ENCODE measurements at places on chromosomes 7 and 10. TPM values are rescaled to one million over a fixed set of nuclear protein-coding genes. Genes with fewer than 3 reads are reported as not detected.

HMX3 gene
- 0.83 TPM for total RNA-seq

CLDN4 gene
- total RNA-seq: not detected

CC2D2B gene
- total RNA-seq: 1.5 TPM

PMS2 gene
- total RNA-seq: 7.7 TPM

FGF8 gene
- total RNA-seq: not detected

FOXP2 gene
- 150 TPM for total RNA-seq

COA1 gene
- 42.6 TPM for total RNA-seq

ODAD2 gene
- 2.1 TPM for total RNA-seq

CRTAC1 gene
- total RNA-seq: 1.5 TPM

EPO gene
- total RNA-seq: not detected

ITPRID1 gene
- total RNA-seq: not detected

PDZD7 gene
- total RNA-seq: 1.1 TPM

HHEX gene
- 7.2 TPM for total RNA-seq

SAMD9L gene
- 6.9 TPM for total RNA-seq

DNA sequence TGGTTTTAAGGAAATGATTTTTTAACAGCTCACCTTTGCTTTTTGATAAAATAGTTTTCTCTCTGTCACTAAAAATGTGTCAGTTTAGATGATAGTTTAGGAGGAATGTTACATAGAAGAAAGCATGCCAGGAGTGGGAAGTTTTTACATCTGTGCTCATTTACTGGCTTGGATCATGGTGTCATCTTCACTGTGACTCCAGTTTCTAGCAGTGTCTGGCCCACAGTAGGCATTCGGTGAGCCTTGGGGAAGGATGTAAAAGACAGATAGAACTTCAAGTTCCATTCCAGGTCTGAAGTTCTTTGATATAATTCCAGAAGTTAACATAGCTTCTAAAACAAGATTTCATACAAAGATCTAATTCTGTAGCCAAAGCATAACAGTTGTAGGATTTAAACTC is 259.2 kb downstream of the BICC1 start:
- H3K4me1 ChIP-seq: no peaks in the 10 kb centered on the region
- H3K27ac ChIP-seq: peak overlapping the region; percentile 32
- H3K27me3 ChIP-seq: no peaks in the 10 kb centered on the region
- no peaks in the 10 kb centered on the region for H3K36me3 ChIP-seq
- DNase-seq: no peak

GRCh38 chr7:3063016-3063753 is 19.5 kb upstream of the CARD11 start:
- no peak overlapping the region for H3K27ac ChIP-seq
- H3K4me1 ChIP-seq: no peaks in the 10 kb centered on the region
- no peak for DNase-seq
- H3K36me3 ChIP-seq: no peaks in the 10 kb centered on the region

DNA sequence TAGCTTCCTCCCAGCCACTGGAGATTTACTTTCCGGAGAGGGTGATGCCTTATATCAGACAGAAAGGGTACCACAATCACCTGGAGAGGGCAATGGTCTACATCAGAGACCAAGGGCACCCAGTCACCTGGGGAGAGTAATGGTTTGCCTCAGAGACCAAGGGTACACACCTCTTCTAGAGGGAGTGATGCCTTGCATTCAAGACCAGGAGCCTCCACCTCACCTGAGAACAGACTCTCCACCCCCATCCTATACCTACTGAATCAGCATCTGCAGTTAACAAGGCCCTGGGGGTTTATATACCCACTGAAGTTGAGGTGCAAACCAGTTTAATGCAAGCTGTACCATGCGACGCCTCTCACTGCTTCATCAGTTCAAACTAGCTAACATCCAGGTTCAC is 270.2 kb upstream of the IGFBP3 start:
- no peaks in the 10 kb centered on the region for H3K36me3 ChIP-seq
- no peak overlapping the region for H3K4me3 ChIP-seq
- H3K27ac ChIP-seq: no peak overlapping the region
- no peaks in the 10 kb centered on the region for H3K4me1 ChIP-seq
- no peaks in the 10 kb centered on the region for H3K27me3 ChIP-seq

- H3K4me1 ChIP-seq: no peaks in the 10 kb centered on the region
- H3K27ac ChIP-seq: no peak overlapping the region
- DNase-seq: no peak
- H3K36me3 ChIP-seq: no peaks in the 10 kb centered on the region
Observed at GRCh38 chr7:11969643-11970042, 137.6 kb upstream of the THSD7A start.

DNA sequence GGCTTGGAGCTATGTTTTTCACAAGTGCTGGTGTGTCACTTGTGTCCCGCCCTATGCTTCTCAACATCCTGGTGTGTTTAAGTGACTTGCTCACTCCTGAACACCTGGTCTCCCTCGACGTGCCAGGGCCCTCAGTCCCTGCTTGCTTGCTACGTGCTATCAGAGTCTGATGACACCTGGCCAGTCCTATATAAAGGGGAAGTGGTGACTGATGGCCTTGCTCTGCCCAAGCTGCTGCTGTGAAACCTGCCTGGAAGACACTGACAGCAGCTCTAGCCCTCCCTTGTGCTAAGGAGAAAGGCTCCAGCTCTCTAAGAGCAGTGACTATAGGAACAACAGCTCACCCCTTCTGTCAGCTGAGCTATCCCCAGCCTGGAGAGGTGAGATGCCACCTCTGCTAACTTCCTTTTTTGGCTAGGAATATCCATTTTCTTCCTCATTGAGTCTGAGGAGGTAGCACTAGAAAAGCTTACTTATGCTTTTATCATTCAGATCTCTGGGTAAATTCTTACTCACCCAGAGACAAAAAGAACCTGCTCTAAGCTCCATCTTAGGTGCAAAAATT is 77.2 kb upstream of the PLXNA4 start:
- H3K36me3 ChIP-seq: no peaks in the 10 kb centered on the region
- DNase-seq: no peak
- H3K4me1 ChIP-seq: peaks cover 4% of the 10 kb centered on the region
- H3K27me3 ChIP-seq: no peaks in the 10 kb centered on the region
- no peak overlapping the region for H3K27ac ChIP-seq
- no peak overlapping the region for H3K4me3 ChIP-seq

DNA sequence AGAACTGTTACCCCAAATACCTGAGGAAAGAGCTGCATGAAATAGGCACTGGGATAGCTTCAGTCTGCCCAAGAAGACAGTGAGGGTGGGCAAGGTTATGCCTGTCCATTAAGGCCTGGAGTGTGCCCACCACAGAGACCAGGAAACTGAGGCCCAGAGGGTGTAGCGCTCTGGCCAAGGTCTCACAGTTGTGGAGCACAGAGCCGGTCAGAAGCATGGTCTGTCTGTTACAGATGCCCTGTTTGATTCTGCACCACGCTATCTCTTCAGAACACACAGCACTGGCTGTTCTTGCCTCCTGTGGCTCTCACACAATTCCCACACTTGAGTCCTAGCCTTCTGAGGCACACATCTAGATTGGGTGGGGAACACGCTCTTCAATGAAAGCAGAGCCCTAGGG is 261.4 kb downstream of the GRID1 start:
- H3K27me3 ChIP-seq: no peaks in the 10 kb centered on the region
- DNase-seq: no peak
- H3K4me3 ChIP-seq: no peak overlapping the region
- H3K4me1 ChIP-seq: no peaks in the 10 kb centered on the region
- H3K27ac ChIP-seq: no peak overlapping the region

- no peaks in the 10 kb centered on the region for H3K36me3 ChIP-seq
- no peak overlapping the region for H3K4me3 ChIP-seq
- H3K27ac ChIP-seq: no peak overlapping the region
- H3K27me3 ChIP-seq: no peaks in the 10 kb centered on the region
Observed at GRCh38 chr10:120076996-120077706, 184.6 kb downstream of the SEC23IP start.

- no peaks in the 10 kb centered on the region for H3K27me3 ChIP-seq
- no peaks in the 10 kb centered on the region for H3K36me3 ChIP-seq
- DNase-seq: no peak
Observed at GRCh38 chr7:47496056-47496665, 85.8 kb downstream of the TNS3 start.

- DNase-seq: no peak
- no peak overlapping the region for H3K27ac ChIP-seq
- H3K27me3 ChIP-seq: no peaks in the 10 kb centered on the region
- no peaks in the 10 kb centered on the region for H3K36me3 ChIP-seq
Observed at GRCh38 chr7:135704074-135704473, 23.9 kb downstream of the SLC13A4 start.

DNA sequence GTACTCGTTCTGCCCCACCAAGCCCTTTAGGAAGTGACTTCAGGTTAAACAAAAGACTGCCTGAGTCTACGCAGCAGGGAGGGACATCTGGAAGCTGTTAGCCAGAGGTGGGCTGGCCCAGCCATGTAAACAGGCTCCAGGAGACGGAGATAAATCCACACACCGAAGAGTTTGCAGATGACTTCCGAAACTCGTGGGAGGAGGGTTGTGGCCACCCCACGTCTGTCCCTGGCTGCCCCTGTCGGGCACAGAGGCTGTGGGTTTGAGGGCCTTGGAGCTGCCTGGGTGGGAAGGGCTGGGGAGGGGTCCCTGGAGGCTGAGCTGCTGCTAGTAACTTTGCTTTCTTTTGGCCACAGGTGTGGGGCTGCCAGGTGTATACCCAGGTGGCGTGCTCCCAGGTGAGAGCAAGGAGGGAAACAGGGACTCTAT is 15.6 kb downstream of the ELN start:
- peak overlapping the region; percentile 76 for H3K27ac ChIP-seq
- peaks cover 14% of the 10 kb centered on the region for H3K36me3 ChIP-seq
- no peaks in the 10 kb centered on the region for H3K4me1 ChIP-seq
- no peaks in the 10 kb centered on the region for H3K27me3 ChIP-seq
- peak; percentile 86 for DNase-seq

DNA sequence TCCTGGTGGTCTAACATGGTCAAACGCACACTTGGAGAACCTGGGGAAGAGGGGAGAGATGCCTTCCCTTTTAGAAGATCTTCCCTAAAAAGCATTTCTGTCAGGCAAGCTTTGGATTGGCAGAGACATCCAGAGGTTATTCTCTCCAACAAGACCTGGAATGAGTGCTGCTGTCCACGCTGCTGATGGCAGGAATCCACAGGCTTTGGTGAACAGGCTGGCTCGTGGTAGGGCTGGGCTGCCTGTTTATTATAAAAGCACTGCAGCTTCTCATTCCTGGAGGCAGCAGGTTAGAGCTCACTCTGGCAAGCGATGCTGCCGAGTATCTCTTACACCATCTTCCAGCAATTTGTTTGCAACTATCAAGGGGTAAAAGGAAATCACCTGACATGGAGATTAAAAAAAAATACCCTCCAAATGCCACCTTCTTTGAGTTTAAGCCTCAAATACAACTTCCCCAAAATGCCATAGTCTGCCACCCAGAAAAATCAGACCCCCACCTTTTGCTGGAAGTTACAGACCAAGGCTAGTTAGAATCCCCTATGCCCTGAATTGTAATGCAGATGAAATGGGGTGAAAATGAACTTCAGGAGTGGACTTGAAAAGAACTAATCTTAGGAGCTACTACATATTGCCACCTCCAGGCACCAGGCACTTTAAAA is 152.1 kb upstream of the KMT2E start:
- no peaks in the 10 kb centered on the region for H3K27me3 ChIP-seq
- no peak for DNase-seq
- H3K36me3 ChIP-seq: no peaks in the 10 kb centered on the region
- H3K4me1 ChIP-seq: no peaks in the 10 kb centered on the region

DNA sequence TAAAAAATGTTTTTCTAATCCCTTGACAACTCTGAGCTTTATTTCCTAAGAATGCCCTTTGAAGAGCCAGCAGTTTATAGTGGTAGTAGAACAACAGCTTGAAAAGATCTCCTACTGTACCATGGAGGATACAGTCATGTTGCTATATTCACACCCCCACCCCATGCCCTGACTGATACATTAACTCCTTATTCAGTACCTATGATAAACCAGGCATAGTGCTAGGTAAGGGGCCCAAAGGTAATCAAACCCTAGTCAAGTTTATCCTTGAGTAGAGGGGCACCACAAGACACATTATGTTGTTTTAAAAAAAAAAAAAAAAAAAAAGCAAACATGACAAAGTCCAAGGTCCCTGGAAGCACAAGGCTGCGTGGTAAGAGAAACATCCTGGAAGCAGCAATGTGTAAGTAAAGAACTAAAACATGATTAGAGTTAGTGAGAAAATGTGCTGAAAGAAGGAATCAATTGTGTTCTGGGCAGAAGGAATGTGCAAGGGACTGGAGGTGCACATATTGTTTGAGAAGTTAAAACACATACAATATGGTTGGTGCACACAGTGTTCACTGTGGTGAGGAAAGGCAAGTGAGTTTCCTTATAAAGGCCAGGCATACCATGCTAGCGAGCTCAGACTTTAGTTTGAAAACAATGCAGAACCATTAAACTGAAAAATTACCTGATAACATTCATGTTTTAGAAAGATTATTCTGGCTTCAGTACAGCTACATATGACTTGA is 51.2 kb downstream of the PDE1C start:
- H3K4me3 ChIP-seq: no peak overlapping the region
- DNase-seq: no peak
- no peaks in the 10 kb centered on the region for H3K27me3 ChIP-seq

GRCh38 chr7:70635633-70636032 is 496.3 kb upstream of the GALNT17 start:
- peaks cover 9% of the 10 kb centered on the region for H3K4me1 ChIP-seq
- no peak overlapping the region for H3K27ac ChIP-seq
- no peak for DNase-seq
- H3K27me3 ChIP-seq: no peaks in the 10 kb centered on the region

DNA sequence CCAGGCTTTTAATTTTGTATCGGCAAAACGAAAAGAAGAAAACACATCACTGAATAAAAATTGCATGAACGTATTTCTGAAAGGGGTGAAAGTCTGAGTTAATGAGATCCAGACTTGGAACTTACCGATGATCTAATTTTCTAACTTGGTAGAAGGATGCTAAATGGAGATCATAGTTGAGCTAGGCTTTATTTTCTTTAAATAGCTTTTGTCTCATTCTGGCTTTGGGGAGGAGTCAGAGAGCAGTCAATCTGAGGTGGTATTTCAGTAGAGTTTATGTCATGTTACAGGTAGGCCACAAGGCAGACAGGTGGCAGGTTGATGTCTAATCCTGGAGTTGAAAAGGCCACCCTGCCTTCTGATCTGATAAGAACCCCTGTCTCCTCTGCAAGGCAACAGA is 161.9 kb downstream of the KIAA1217 start:
- H3K27me3 ChIP-seq: no peaks in the 10 kb centered on the region
- H3K27ac ChIP-seq: no peak overlapping the region
- DNase-seq: no peak
- H3K4me3 ChIP-seq: no peak overlapping the region
- H3K36me3 ChIP-seq: no peaks in the 10 kb centered on the region
